ENCODE measurements at places on chromosomes 7 and 10.

- DNase-seq = no peak
Observed at GRCh38 chr7:118311121-118311836, 86.8 kb downstream of the ANKRD7 start.

DNA sequence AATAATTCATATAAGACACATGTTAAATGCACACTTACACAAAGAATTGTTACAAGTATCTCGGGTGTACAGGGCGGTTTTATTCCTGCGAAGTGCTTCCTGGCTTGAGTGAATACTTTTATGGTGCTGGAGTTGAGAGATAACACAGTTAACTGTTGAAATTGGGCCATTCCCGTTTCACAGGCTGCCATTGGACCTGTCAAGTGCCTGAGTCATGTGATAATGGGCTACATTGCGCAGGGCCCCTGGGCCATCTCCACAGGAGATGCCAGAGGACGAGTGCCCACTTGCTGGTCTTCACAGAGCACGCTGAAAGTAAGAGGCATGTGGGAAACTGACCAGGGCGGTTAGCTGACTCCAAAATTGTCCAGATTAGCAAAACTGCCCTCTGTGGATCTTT, 4.8 kb downstream of the FBH1 start:
- DNase-seq = no peak

GRCh38 chr7:31991846-31992245, 78.4 kb downstream of the PDE1C start:
- no peak for DNase-seq

DNA sequence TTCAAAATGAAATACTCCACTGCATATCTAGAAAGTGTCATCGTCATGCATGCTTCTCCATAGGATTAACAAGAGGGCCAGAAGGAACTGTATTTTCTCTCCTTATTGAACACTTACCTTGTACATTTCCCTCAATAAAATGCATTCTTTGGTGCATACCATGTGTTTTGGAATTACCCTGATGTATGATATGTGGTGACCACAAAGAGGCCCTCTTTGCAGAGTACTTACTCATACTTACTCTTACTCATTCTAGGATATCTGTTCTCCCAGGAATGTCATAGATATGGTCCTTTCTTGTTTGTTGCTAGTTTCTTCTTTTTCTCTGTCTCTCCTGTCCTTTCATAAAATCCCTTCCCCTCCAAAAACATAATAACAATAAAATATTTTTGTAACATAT, 1087.1 kb upstream of the POT1 start:
- no peak for DNase-seq

- DNase-seq = no peak
Observed at GRCh38 chr7:54674891-54675290, 84.1 kb downstream of the SEC61G start.

DNA sequence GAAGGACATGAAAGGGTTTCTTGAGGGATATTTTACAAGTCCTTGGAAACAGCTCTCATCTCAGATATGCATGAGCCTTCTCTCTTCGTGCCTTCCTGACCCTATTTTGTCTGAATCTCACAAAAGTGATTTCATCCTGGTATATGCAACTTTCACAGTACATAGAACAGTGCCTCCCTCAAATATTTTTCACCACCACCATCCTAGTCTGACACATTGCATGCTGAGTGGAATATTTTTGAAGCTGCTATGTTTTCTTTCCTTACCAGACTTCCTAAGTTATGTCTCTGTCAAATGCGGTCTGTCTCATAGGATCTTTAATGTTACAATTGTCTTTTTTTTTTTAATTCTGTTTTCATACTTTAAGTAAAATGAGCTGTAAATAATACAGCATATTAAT, 673.3 kb upstream of the LRRN3 start:
- DNase-seq = no peak

DNA sequence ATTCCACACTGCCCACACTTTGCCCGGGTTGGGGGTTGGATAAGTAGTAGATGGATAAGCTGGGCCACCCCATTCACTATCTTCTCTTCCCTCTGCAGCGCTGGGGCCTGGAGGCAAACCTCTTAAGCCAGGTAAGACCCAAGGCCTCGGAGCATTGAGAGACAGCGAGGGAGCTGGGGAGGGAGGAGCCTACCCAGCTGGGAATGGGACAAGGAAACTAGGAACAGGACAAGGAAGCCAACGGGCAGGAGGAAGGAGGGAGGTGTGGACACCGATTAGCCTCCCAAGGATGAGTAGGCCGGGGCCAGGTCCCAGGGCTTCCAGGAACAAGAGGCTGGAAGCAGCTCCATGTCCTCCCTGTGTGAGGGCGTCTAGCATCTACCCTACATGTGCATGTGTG, 9.6 kb downstream of the ELN start:
- DNase-seq = no peak

- DNase-seq = no peak
Observed at GRCh38 chr10:130221456-130222375, 85.5 kb downstream of the GLRX3 start.

GRCh38 chr10:112784022-112784461, 166.0 kb upstream of the TCF7L2 start:
- DNase-seq = no peak

- DNase-seq = no peak
Observed at GRCh38 chr7:31108097-31108657, 56.1 kb downstream of the ADCYAP1R1 start.

- DNase-seq = no peak
Observed at GRCh38 chr7:135634191-135634878, 28.0 kb upstream of the STMP1 start.

- no peak for DNase-seq
Observed at GRCh38 chr7:149690688-149691446, 82.5 kb downstream of the ZNF467 start.

GRCh38 chr7:27346531-27347275, 104.1 kb downstream of the EVX1 start:
- DNase-seq = no peak

DNA sequence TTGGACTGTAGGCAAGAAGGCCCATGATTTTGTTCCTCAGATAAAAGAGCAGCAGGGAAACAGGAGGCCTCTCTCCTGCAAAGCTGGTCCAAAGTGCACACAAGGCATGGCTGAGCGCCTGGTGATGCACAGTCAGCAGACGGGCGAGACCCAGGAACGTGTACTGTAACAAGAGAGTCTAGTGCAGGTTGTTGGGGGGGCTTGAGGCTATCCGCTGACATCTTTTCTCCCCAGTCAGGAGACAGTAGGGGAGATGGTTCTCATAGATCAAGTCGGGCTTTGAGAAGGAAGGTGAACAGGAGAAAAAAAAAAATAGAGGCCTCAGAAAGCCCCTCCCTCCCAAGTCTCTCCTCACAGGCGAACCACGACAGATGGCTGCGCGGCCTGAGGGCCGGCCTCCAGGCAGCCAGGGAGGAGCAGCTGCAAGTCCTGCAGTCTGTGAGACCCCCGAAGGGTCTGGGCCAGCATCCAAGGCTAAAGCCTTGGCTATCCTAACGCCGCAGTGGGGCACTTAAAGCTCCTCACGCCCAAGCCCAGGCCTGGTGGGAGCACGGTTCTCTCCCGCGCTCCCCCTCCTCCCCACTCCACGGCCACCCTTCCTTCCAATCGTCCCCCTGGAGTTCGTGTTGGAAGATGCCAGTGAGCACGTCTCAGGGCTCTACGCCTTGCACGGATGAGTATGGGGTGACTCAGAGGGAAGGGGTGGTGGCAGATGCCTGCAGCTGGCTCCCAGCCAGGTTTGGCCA, 68.3 kb downstream of the PRKAG2 start:
- DNase-seq = no peak

GRCh38 chr7:6504996-6505395, 46.3 kb downstream of the GRID2IP start:
- DNase-seq = no peak

- no peak for DNase-seq
Observed at GRCh38 chr10:8036506-8037198, 17.8 kb upstream of the GATA3 start.

DNA sequence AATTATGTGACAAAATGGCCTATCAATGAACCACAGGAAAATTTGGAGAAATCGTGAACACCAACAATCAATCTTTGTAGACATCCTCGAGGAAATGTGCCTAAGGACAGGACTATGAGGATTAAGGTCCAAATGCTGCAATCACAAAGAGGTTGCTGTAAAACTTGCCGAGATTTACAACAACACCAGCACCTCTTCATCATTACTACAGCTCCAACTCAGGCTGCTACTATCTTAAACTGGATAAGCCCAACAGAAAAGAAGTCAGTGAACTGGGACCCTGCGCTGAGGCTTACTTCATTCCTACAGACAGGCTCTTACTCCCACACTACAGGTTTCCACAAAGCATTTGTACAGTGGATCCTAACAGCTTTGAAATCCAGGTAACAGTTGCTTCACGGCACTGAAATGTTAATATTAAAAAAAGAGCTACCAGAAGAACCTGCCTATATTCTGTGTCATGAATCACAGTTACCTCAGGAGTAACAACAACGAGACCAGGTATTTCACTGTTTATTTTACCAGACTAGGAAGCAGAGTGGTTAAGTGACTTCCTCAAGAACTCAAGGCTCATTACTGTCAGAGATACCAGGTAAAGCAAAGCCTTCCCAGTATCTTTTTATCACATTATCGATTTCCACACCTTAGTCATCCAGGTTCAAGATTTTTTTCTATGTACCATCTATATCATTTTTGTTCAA, 23.9 kb downstream of the CACUL1 start:
- no peak for DNase-seq

DNA sequence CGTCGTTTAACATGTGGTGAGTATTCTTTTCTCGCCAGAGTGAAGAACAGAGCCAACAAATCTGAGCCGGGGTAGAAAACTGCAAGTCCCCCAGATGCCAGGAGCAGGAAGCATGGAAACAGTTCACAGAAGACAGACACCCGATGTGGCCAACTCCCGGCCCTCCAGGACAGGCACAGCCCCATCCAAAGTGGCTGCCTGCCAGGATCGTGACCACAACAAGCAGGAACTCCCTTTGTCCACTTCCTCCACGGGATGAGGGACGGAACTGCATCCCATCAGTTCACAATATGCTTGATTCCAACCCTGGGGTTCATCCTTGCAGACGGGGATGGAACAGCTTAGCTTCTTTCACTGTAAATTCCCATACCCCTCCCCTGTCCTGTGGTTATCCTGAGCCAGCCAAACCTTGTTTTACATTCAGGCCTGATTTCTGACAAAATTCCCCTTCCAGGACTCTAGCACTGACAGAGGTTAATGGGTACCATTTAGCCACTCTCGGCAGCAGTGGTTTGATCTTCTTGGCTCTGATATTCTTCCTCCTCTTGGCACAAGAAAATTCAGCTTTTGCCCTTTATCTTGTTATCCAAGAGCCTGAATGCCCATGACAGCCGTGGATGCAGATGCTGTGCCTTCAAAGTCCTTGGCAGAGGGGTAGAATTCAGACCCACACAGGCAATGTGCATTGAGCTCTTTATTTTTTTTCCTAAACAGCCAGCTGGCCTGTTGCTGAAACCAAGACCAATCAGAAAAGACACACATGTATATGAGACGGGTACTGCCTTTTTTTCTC, 105.5 kb upstream of the FAM204A start:
- DNase-seq = no peak

DNA sequence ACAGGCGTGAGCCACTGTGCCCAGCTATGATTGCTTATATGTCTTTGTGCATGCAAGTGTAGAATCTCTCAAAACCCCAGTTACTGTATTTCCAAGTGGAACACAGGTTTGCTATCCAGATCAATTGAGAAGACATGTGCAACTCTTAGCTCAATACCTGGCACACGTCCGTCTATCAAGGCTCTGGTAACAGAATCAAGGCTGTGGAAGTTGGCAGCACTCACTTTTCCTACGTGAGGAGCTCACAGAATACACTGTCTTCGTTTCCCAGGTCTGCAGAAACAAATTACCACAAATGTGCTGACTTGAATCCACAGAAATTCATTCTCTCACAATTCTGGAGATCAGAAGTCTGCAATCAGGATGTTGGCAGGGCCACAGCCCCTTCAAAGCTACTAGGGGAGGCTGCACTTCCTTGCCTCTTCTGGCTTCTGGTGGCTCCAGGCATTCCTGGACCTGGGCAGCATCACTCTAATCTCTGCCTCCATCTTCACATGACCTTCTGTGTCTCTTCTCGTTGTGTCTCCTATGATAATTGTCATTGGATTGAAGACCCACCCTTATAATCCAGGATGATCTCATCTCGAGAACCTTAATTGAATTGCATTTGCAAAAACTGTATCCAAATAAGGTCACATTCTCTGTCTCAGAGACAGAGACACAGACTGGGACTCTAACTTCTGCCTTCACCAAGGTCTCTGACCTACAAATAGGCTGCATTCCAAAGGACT, 84.8 kb upstream of the C7orf33 start:
- DNase-seq = no peak

- no peak for DNase-seq
Observed at GRCh38 chr7:1981878-1982230, 250.9 kb downstream of the MAD1L1 start.

All from activated CD4-positive, CD25-positive, alpha-beta regulatory T cell (primary cell).